Activated CD4-positive, alpha-beta T cell treated with anti-CD3 and anti-CD28 coated beads, Interleukin-2, amount 50 U/mL, for 24 hours (primary cell): ENCODE measurements at places on chromosomes 2 and 18.

GRCh38 chr18:58337285-58337684 is 291.6 kb downstream of the ALPK2 start:
- DNase-seq: no peak

DNA sequence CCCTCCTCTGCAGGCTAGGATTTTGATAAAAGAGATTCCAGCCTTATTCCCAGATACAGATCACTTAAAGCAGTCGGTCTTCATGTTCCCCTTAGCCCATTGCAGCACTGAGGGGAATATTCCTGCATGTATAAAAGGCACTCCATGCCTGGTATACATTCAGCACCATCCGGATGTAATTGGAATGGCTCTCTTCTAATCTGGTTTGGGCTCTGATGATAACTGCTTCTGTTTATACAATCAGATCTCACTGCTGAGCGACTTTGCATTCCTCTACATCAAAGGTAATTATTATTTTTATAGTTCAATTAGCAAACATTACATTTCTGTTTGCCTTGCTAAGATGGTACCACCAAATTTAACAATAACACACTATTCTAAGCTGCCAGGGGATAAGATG is 746.9 kb upstream of the CELF4 start:
- no peak for DNase-seq

GRCh38 chr18:35376393-35376741 is 770 bp downstream of the ZNF396 start:
- no peak for DNase-seq

- DNase-seq: no peak
Measured at GRCh38 chr18:66999003-66999402, 395.1 kb upstream of the CDH19 start.

- DNase-seq: no peak
Measured at GRCh38 chr18:21366896-21367295, 124.9 kb downstream of the GREB1L start.

- no peak for DNase-seq
Measured at GRCh38 chr2:26674002-26674751, 18.3 kb upstream of the KCNK3 start.

DNA sequence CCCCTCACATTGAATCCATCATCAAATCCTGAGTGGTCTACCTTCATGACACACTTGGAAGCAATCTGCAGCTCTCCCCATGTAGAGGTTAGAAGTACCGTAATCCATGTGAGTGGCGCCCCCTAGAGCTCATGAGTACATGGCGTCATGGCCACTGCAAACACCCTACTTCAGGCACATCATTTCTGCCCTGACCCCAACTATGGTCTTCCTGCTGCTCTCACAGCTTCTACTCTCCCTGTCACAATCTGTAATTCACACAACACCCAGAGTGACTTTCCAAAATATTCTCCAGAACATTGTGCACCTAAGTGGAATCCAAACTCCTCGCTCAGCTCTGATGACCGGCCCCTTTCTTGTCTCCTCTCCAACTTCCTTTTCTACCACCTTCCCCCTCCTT is 141.9 kb downstream of the ANKRD44 start:
- DNase-seq: no peak
